ENCODE measurements at places on chromosomes 2 and 18. TPM values are rescaled to one million over a fixed set of nuclear protein-coding genes. Genes with fewer than 3 reads are reported as not detected.

BMP10 gene
- total RNA-seq, result not detected

RELCH gene
- total RNA-seq, result 34.5 TPM

WDR54 gene
- total RNA-seq, result 27.1 TPM

SLC5A7 gene
- not detected for total RNA-seq

KLHL30 gene
- total RNA-seq, result 1.2 TPM

AOX1 gene
- total RNA-seq, result 81.4 TPM

PLEKHH2 gene
- 14.0 TPM for total RNA-seq

YIPF4 gene
- 17.2 TPM for total RNA-seq

CCDC178 gene
- under 0.01 TPM for total RNA-seq

C2orf81 gene
- total RNA-seq, result 1.5 TPM

PARD6G gene
- 2.1 TPM for total RNA-seq

ATP6V1B1 gene
- total RNA-seq, result 2.1 TPM

- peak; percentile 56 for DNase-seq
These were observed 96.1 kb downstream of the PID1 start for GRCh38 chr2:229174794-229175496.

GRCh38 chr2:10654069-10654468, 35.7 kb downstream of the NOL10 start:
- DNase-seq, result peak; percentile 78

DNA sequence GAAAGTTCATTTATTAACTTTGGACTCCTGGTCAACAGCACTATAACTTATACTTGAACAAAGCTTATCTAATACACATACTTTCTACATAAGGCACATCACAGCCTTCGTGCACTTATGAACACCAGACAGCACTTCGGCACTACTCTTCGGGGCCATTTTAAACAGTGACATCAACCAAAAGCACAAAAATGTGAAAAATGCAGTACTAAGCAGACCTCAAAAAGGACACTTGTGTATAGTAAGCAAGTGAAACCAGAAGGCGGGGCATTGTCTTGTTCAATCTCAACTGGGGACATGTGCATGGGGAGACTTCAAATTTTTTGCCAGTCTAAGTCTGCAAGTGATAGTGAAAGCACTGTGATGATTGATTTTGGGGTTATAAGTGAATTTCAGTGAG, 163.0 kb downstream of the NCKAP5 start:
- peak; percentile 6 for DNase-seq

GRCh38 chr2:206305523-206306245, 31.2 kb downstream of the ZDBF2 start:
- no peak for DNase-seq

GRCh38 chr18:79644006-79644665, 35.5 kb upstream of the CTDP1 start:
- DNase-seq, result peak; percentile 36

- DNase-seq, result no peak
These were observed 40.7 kb downstream of the CTDP1 start for GRCh38 chr18:79720359-79720733.

DNA sequence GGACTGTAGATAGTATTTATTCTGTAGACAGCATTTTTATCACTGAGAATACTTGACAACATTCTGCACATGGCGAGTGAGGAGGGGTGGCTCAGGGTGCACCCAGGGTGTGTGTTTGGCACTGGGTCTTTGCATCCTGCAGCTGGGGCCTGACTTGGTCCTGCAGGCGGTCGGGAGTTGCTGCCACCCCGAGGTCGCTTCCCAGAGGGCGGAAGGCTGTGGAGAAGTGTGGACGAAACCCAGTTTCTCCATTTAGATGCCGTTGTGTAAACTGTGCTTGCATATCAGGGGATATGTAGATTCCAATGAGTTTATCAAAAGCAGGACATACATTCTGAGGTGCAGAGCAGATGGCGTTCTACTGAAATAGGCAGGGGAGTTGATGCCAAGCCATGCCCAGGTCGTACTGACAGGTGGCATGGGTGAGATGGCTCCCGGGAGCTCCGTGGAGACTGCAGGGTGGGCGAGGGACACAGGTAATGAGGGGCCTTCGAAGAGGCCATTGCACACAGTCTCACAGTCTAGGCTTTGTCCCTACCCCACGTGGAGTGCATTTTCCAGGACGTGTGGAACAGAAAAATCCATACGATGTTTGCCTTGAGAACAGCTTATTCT, 74.5 kb downstream of the RTP5 start:
- no peak for DNase-seq

- no peak for DNase-seq
These were observed 216.3 kb downstream of the BCL11A start for GRCh38 chr2:60337142-60337497.

GRCh38 chr18:9531791-9532410, 56.6 kb downstream of the RALBP1 start:
- DNase-seq, result peak; percentile 44

DNA sequence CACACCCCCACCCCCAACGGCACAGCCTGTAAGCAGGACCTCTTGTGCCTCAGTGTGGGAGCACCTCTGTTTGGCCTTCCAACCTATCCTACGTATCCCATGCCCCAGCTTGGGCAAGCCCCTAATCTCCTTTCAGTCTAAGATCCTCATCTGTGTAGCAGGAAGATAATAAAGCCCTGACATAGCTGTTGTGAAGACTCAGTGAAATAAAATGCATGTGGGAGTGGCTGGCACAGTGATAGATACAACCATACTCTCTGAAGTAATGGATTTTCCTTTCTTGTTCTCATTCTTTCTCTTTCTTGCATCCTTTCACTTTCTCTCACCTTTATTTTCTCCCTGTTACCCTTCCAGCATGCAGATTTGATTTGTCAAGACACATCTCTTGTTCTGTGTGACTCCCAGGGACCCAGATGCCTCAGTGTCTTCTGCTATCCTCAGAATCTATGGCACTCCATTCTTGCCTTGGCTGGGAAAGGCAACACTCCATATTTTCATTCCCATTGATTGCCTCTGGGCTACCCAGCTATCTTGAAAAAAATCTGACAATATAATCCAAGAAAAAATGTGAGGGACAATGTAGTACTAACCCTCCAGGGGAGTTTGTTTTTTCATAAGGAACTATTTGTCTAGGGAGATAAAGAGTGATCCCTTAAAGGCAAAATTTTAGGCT, 207.2 kb upstream of the SETBP1 start:
- no peak for DNase-seq

GRCh38 chr2:207996848-207997247, 28.5 kb downstream of the PLEKHM3 start:
- no peak for DNase-seq

- DNase-seq, result peak; percentile 34
These were observed 47.0 kb downstream of the CAB39 start for GRCh38 chr2:230759481-230760167.

DNA sequence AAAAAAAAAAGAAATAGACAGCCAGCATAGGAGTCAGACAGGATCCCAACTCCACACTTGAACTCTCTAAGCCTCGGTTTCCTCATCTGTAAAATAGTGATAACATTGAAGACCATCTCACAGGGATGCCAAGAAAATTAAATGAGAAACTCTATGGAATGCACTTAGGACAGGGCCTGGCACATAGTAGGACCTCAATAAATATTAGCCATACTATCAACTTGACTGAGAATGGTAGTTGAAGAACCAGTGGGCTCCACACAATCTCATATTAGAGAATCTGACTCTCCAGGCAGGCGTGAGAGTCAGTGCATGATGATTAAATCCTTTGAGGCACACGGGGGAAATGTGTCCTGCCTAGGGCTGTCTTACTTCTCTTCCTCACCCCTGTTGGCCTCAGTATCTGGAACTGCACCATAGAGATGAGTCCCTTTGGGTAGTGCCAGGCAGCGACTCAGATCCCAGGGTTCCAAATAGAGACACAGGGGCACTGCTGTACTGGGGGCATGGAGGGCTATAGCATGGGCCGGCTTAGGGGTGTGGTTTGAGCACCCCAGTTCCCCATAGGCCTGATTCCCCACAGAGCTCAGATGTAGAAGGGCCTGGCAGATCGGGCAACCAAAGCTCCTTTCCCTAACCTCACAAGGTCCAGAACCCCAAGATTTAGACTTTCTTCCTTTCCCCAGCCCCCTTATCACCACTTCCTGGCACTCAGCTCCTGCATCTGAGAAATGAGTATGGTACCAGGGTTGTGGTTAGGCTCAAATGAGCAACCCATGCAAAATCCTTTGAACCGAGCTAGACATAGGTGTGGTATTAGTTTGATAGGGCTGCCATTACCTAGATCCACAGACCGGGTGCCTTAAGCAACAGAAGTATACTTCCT, 51.3 kb upstream of the CAB39 start:
- no peak for DNase-seq

- peak; percentile 88 for DNase-seq
These were observed 309.7 kb downstream of the IRS1 start for GRCh38 chr2:226489775-226490541.

DNA sequence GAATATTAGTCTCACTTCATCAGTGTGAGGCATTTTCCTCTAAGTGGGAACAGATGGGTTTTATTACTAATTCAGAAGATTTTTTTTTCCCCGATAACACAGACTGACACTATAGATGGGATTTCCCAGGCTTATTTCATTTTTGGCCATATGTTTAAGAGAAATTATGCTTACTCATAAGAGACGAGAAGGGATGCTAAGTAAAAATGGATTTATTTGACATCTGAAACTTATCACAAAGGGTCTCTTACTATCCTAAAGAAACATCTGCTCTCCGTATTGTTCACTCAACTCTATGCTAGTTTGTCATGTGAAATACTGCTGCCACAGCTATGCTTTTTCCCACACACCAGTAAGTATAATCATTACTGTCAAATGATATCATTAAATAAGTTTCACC, 1476.3 kb downstream of the LRP1B start:
- peak; percentile 73 for DNase-seq

- DNase-seq, result no peak
These were observed 97.7 kb downstream of the DYSF start for GRCh38 chr2:71550801-71551630.

DNA sequence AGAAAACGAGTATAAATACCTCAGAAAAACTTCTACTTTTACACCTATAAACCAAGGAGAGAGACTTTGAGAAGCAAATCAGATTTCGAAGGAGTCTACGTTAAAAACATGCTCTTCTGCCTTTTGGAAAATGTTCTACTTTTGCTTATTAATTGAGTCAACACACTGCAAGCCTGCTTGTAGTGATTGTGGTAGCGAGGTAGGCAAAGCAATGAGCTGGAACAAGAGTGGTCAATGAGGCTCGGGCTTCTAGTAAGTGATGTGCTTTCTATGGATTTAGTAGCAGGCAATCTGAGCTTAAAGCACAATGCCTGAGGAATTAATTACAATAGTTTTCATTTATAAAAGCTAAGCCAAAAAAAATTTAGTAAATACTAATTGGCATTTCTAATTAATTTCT, 103.4 kb upstream of the TFCP2L1 start:
- DNase-seq, result no peak

DNA sequence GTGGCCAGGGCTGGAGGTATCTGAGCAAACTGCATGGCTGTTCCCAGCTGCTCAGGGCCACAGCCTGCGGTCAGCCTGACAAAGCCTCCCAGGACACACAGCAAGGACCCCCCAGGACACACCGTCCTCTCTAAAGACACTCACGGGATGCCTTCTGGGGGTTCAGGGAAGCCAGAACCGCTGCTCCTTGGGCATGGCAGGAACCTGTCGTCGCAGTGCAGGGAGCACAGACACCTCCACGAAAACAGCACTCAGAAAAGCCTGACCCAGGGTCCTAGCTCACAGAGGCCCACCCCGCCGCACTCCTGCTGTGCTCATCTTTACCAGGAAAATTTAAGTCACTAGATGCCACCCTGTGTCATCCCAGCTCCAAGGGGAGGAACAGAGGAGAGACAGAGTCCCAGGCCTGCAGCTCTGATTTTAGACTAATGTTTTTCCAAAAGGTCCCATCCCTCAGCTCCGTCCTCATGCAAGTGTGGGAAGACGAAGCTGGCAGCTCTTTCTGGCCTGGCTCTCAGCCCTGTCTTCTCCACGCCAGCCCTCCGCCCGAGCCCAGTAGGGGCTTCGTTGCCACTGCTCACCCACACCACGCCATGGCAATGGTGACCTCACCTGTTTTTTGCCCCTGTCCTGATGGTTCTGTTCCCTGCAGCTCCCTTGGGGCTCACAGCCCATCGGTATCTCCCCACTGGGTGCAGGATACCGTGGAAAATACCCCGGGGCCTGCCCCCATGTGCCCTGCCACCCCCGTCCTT, 23.9 kb upstream of the SLC66A3 start:
- no peak for DNase-seq

DNA sequence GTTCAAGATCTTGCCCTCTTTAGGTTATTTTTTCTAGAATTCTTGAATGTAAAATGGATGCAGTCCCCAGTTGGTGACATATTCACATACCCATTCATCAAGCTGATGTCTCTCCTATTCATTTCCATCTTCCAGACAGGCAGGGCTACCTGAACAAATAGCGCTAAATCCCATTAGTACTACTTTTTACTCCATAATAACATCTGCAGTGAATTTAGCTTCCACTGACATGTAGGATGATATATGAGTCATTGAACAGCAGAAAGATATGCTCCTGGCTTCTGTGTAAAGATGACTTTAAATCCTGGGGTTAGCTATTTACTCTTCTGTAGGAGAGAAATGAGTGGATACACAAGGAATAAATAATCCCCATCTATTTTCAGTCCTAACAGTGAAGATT, 194.7 kb downstream of the RND3 start:
- DNase-seq, result no peak

- peak; percentile 81 for DNase-seq
These were observed 67.0 kb downstream of the ZNF521 start for GRCh38 chr18:25284861-25285550.

GRCh38 chr2:135756692-135757091, 15.0 kb downstream of the UBXN4 start:
- no peak for DNase-seq
